ENCODE measurements at places on chromosomes 4 and X. TPM values are rescaled to one million over a fixed set of nuclear protein-coding genes. Genes with fewer than 3 reads are reported as not detected.

DNA sequence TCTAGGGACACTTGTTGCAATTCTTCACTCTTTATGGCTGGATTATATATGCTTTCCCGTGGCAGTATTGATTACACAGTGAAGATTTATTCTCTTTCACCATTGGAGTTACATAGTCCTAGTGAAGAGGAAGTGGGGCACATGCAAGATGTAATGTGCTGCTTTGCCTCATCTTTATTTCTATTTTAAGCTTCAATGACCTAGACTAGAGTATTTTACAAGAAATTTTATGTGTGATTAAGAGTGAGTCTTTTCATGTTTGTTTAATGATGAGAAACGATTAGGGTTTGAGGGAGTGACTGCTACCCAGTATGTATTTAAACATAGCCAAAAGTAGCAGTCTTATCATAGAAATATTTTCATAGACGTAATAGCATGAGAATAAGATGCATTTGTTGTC lies 30.8 kb downstream of the DIAPH2 start:
- DNase-seq, result no peak

- DNase-seq, result no peak
These were observed 100.8 kb upstream of the EOLA2 start for GRCh38 chrX:150038986-150039599.

- no peak for DNase-seq
These were observed 49.5 kb upstream of the TMLHE start for GRCh38 chrX:155662282-155662681.

GRCh38 chr4:13918110-13918509 lies 290.6 kb upstream of the BOD1L1 start:
- no peak for DNase-seq

- DNase-seq, result no peak
These were observed 69.0 kb upstream of the LEF1 start for GRCh38 chr4:108237693-108238092.

- no peak for DNase-seq
These were observed 80.8 kb downstream of the NPFFR2 start for GRCh38 chr4:72112514-72113156.

DNA sequence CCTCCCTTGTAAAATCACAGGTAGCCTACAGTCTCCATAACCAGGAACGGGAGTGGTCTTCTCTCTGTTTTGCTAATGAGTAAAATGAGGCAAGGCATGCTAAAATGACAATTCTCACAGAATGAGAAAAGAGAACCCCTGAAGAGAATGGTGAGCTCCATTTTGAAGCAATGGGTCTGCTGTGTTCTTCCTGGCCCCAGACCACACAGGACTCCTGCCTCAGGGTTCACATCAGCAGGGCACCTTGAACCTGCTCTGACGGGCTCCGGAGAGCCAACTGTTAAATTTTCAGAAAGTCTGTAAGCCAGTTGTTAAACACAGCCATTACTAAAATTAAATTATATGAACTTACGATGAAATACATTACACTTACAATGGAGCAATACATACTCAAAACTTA lies 32.1 kb upstream of the RBM47 start:
- no peak for DNase-seq

- DNase-seq, result no peak
These were observed 55.4 kb downstream of the NPNT start for GRCh38 chr4:105950701-105951100.

GRCh38 chr4:7135389-7135746 lies 57.0 kb upstream of the SORCS2 start:
- no peak for DNase-seq

DNA sequence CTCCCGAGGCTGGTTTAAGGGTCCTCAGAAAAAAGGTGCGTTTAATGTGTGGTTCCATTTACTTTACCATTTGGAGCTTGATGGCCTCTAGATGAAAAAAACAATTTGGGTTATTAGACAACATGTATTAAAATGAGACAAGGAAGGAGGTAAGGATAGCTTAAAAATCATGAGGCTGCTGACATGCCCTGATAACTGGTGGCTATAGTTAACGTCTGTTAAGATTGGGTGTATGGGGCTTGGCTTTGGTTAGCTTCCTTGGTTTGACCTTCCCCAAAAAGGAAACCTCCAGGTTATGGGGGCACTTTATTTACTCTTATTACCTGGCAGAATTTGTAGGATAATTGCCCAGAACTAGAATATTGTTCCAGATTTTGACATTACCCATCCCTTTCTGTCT lies 51.5 kb downstream of the HMGB2 start:
- no peak for DNase-seq

- DNase-seq, result no peak
These were observed 42.2 kb downstream of the SEC31A start for GRCh38 chr4:82848706-82849105.

DNA sequence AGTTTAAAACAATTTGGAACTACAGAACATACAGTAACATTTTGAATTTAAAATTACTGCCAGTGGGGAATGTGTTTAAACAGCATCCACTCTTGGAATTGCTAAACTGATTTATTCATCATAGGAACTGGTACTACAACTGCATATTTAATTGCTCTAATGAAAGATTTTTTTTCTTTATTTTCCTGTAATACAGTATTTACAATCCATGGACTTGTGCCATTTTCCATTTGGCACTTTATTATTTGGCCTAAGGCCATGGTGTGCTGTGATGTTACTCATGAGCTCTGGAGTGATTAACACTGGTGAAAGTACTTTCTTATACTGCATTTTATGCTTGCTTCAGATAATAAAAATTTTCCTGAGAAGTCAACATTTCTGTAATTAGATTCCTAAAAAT lies 69.7 kb upstream of the NUDT6 start:
- no peak for DNase-seq

GRCh38 chrX:38154818-38155217 lies 65.9 kb downstream of the SRPX start:
- no peak for DNase-seq

DNA sequence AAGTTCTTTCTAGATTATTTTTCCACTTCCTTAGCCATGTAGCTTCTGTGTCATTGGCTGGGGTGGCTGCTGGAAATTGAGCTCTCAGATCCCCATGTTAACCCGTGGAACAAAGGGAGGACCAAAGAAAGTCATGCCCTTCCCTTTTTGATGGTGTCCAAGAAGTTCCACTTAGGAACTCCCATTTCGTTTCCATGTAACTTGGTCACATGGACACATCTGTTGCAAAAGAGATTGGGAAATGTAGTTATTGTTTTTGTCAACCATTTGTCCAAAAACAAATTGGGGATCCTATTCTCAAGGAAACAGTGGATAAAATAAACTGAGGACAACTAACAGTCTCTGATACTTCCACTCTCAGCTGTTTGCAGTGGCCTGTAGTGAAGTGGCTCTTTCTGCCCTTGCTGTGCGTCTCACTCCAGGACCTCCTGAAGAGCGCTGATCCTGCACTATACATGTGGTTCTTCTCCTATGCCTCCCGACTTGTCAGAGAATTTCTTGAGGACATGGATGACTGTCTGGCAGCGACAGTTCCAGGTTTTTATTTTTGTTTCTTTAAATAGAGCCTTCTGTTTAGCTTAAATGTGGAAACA lies 125.3 kb upstream of the LNX1 start:
- DNase-seq, result no peak

DNA sequence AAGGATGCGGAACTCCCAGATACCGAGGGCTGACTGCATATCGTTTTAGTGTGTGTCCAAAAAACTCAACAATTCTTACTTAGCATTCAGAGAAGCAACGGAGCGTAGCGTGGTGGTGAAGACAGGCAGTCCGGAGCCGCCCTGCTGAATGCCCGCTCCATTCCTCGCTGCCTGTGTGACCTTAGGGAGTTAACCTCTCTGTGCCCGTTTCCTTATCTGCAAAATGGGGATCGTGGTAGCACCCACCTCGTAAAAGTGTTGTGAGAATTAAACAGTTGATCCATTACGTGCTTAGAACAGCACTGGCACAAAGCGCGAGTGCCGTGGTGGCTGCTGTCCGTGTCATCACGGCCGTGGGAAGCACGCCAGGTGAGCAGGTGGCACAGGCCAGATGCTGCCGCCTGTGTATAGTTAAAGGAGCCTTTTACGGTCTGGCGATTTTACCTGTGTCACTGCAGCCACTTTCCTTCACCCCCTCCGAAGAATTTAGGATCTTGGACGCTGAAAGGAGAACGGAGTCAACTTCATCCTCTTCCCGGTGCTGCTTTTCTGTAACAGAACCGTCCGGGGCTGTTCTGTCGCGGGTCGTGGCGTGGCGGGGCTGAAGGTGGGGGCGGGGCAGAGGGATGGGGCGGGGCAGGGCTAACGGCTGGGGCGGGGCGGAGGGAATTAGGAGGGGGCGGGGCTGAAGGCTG lies 885 bp downstream of the CCDC110 start:
- peak; percentile 83 for DNase-seq

GRCh38 chr4:5660185-5660584 lies 48.2 kb downstream of the EVC2 start:
- DNase-seq, result no peak

DNA sequence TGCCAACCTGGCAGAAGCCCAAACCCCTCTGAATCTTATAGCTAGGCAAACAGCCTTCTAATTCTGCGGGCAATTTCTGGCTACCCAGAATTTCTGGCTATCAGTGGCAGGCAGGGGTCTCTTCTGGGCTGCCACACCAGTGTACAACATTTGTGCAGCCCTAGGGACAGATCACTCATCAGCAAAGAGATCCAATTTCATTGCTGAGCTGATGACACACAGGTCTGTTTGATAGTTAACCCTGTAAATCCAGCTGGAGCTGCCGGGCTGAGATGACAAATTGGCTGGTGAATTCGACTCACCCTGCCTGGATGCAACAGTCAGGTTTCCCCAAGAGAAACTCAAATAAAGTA lies 2.4 kb downstream of the MID1 start:
- no peak for DNase-seq

GRCh38 chr4:14800977-14801376 lies 201.3 kb upstream of the CPEB2 start:
- DNase-seq, result no peak

- no peak for DNase-seq
These were observed 6.9 kb upstream of the CLOCK start for GRCh38 chr4:55553441-55554201.

GRCh38 chrX:49116716-49117115 lies 6.8 kb downstream of the GPKOW start:
- DNase-seq, result no peak

GRCh38 chrX:13376857-13377549 lies 57.1 kb upstream of the ATXN3L start:
- DNase-seq, result no peak

DNA sequence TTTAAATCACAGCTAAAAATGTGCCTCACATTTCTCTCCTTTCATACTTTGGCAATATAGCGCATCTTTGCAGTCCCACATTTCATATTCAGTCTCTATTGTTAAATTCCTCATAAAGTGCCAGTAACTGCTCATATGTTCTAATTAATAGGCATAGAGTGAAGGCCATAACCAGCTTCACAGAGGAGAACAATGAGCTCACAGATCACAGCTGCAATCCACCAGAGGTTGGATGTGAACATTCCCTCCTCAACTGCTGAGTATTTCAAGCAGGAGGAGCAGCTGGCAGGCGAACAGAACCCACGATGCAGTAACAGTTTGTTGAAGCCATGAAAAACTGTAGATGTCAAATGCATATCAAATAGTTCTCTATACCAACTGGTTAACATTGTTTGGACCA lies 2088.7 kb upstream of the AGA start:
- DNase-seq, result no peak

DNA sequence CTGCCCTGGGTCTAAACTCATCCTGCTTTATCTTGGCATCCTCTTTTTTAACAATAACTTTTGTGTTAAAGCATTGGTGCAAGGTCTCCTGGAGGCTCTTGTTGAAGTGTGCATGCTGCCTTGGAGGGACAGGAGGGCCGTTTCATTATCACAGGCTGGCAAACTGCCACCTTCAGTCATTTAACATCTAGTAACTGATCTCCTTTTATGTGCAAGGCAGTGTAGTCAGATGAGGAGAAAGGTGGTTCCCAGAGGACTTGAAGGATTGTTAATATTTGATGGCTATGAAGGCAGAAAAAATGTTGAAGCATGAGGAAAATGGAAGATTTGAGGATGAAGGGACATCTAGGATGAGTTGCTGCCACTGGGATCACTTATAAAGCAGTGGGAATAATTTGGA lies 439.4 kb downstream of the RAPGEF2 start:
- DNase-seq, result no peak

Gene REPS2
- 7.1 TPM for polyA plus RNA-seq

Gene EPGN
- polyA plus RNA-seq, result not detected

Gene UGT2B11
- polyA plus RNA-seq, result not detected

Gene GCNA
- polyA plus RNA-seq, result 1.5 TPM

Gene FRMPD3
- polyA plus RNA-seq, result 0.19 TPM

Gene TEX13C
- polyA plus RNA-seq, result not detected

Gene EXOSC9
- 8.0 TPM for polyA plus RNA-seq

Gene CSAG3
- polyA plus RNA-seq, result not detected

Gene WDR1
- 43.3 TPM for polyA plus RNA-seq

Gene SUPT20HL1
- not detected for polyA plus RNA-seq

Gene MAGEE1
- 1.4 TPM for polyA plus RNA-seq

Gene PCDH18
- polyA plus RNA-seq, result 0.99 TPM

Gene TDO2
- 0.35 TPM for polyA plus RNA-seq
